Prostate gland (tissue), 2 donors: ENCODE measurements at places on chromosomes 4 and X. TPM values are rescaled to one million over a fixed set of nuclear protein-coding genes. Genes with fewer than 3 reads are reported as not detected.
A peak's percentile ranks its signal among the peaks of the same experiment; 100 is the strongest.

DNA sequence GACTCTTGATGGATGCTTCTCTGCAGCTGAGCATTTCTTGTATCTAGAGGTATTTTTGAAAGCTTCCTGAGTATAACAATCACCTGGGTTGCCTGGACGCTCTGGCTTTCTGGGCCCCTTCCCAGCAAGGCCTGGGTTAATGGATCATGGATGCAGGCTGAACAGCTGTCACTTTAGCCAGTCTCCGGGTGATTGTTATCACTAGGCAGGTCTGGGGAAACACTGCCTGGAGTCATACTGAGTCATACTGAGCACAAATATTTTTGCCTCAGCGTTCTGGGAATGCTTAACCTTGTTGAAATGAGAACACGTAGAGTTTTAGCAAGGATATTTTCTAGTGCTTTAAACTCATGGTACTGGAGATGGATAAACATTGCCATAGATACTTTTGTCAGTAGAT is 102.6 kb downstream of the PHEX start:
- no peaks in the 10 kb centered on the region for H3K27me3 ChIP-seq
- no peak overlapping the region for H3K4me3 ChIP-seq
- H3K27ac ChIP-seq: no peak overlapping the region
- peak; percentile 11 for DNase-seq
- H3K4me1 ChIP-seq: no peaks in the 10 kb centered on the region
- H3K36me3 ChIP-seq: no peaks in the 10 kb centered on the region

GRCh38 chr4:121707344-121707743 is 10.6 kb upstream of the ANXA5 start:
- DNase-seq: no peak
- no peaks in the 10 kb centered on the region for H3K36me3 ChIP-seq
- H3K4me3 ChIP-seq: no peak overlapping the region
- no peaks in the 10 kb centered on the region for H3K4me1 ChIP-seq

DNA sequence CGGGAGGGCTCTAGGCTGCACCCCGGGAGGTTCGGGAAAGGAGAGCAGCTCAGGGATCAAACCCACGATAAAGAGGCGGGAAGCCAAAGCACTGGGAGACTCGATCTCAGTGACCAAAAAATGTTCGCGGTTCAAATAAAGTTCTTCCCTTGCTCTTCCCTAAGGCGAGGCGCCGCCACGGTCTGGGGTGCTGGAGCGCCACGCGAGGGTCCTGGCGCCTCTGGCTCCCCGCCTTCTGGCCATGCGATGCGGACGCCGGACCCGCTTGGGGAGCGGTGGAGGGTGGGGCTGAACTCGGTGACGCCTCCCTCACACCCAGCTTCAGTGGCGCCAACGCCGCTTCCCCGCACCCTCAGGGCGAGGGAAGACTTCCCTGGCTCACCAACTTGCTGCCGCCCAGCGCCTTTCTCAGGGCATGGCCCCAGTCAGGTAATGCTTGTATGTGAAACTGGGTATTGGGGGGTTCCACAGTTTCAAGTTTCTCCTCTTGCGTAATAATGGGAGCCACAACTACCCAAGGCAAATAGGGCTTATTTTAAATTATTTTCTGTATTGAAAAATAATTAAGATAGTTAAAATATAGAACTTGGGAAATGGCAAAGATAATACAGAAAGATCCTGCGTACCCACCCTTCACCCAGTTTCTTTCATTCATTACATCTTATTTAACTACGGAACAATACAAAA is at the start of gene QRFPR:
TSS of gene QRFPR (minus strand) at position 243 of the 687 bp plus-strand sequence. CDS start 371 bp downstream, outside the sequence.
- H3K36me3 ChIP-seq: no peaks in the 10 kb centered on the region
- no peak for DNase-seq
- H3K4me3 ChIP-seq: no peak within 1 kb of the TSS

GRCh38 chr4:60400593-60400992 is 799.5 kb upstream of the ADGRL3 start:
- H3K4me3 ChIP-seq: no peak overlapping the region
- no peaks in the 10 kb centered on the region for H3K4me1 ChIP-seq
- no peaks in the 10 kb centered on the region for H3K27me3 ChIP-seq
- no peak for DNase-seq

GRCh38 chr4:139857021-139857420 is 191.4 kb downstream of the MGST2 start:
- no peaks in the 10 kb centered on the region for H3K36me3 ChIP-seq
- H3K4me3 ChIP-seq: no peak overlapping the region
- DNase-seq: peak; percentile 41
- H3K27ac ChIP-seq: no peak overlapping the region
- H3K27me3 ChIP-seq: no peaks in the 10 kb centered on the region

- DNase-seq: no peak
- H3K27ac ChIP-seq: peak overlapping the region; percentile 58
- no peaks in the 10 kb centered on the region for H3K36me3 ChIP-seq
These were observed 756 bp downstream of the PABPC5 start for GRCh38 chrX:91435395-91435794.

GRCh38 chr4:73751166-73751565 is 10.8 kb downstream of the CXCL8 start:
- no peaks in the 10 kb centered on the region for H3K27me3 ChIP-seq
- H3K36me3 ChIP-seq: no peaks in the 10 kb centered on the region
- H3K4me1 ChIP-seq: no peaks in the 10 kb centered on the region
- no peak for DNase-seq
- no peak overlapping the region for H3K4me3 ChIP-seq

- no peaks in the 10 kb centered on the region for H3K27me3 ChIP-seq
- H3K4me1 ChIP-seq: no peaks in the 10 kb centered on the region
- H3K27ac ChIP-seq: no peak overlapping the region
- peak; percentile 23 for DNase-seq
These were observed 33.7 kb upstream of the FGF13 start for GRCh38 chrX:138745196-138745595.

DNA sequence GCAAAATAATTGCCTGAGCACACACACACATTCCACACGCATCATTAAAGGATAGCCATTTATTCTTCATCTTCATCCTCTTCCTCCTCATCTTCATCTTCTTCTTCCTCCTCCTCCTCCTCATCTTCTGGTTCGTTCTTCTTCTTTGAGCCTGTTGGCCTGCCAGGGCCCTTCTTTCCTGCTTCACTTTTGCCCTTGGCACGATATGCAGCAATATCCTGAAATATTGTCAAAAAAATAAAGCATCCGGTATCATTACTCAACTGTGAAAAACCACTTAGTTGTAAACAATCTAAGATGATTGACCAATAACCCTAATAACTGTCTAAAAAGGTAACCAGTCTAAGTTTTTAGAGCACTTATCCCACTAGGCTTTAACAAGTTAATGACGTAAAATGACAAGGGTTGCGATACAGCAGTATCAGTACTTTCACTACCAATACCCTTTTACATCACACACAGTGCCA is 2.1 kb downstream of the HMGB2 start:
- H3K27ac ChIP-seq: no peak overlapping the region
- H3K27me3 ChIP-seq: no peaks in the 10 kb centered on the region
- DNase-seq: no peak
- H3K36me3 ChIP-seq: no peaks in the 10 kb centered on the region

GRCh38 chr4:149062997-149063396 is 620.8 kb upstream of the NR3C2 start:
- no peaks in the 10 kb centered on the region for H3K27me3 ChIP-seq
- DNase-seq: no peak
- H3K27ac ChIP-seq: no peak overlapping the region
- H3K36me3 ChIP-seq: no peaks in the 10 kb centered on the region

DNA sequence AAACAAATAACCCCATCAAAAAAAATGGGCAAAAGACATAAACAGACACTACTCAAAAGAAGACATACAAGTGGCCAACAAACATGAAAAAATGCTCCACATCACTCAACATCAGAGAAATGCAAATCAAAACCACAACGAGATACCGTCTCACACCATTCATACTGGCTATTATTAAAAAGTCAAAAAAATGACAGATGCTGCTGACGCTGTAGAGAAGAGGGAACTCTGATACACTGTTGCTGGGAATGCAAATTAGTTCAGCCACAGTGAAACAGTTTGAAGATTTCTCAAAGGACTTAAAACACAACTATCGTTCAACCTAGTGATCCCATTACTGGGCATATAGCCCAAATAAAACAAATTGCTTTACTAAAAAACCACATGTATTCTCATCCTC is 671.2 kb upstream of the FTHL17 start:
- no peaks in the 10 kb centered on the region for H3K36me3 ChIP-seq
- no peaks in the 10 kb centered on the region for H3K4me1 ChIP-seq
- H3K4me3 ChIP-seq: no peak overlapping the region
- H3K27me3 ChIP-seq: no peaks in the 10 kb centered on the region
- DNase-seq: no peak

DNA sequence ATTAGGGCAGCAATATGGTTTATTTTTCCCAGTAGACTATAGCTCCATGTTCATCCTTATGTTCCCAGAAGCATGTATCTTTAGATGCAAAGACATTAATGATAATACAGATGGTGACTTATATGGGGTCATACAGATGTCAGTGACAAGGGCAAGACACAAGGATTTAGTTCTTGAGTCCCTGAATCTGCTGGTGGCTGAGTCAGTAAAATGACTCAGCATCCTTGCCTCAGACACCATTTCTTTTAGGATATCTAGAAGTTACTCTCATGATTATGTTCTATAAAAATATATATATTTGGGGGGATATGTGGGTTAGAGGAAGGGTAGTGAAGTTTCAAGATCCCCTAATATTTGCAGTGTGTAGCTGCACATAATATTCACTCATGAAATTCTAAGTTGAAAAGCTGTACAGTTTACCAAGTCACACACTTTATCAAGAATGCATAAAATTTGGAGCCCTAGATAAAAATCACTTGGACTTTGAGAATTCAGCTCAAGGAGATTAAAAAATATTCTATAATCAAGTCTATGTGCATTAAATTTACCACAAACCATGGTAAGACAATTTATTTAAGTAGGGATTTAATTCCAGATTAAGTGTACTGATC is 101.9 kb downstream of the LNX1 start:
- H3K36me3 ChIP-seq: no peaks in the 10 kb centered on the region
- no peak for DNase-seq
- H3K27ac ChIP-seq: no peak overlapping the region

DNA sequence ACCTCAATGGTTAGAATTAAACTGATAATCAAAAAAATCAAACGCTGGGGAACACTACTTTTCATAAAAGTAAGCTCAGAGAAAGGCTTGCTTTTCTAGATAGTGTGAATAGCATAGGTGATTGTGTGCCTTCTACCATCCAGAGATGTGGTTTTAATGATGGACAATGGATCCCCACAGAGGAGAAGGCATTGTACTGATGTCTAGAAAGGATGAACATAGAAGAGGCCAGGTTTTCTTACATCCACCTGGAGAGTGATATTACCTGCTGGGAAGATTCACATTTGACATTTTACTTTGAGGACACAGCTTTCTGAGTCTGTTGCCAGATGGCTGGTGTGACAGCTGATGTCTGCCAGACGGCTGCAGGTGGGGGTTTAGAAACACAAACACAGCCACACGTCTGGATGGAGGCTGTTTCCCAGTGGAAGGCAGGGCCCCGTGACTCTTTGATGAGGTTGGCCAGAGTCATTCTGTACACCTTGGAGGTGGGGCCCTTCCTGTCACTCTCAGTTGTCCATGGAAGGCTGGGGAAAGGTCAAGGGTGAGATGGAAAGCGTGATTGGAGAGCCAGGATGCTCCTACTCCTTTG is 114.4 kb downstream of the PSAPL1 start:
- no peak for DNase-seq
- no peaks in the 10 kb centered on the region for H3K36me3 ChIP-seq
- no peak overlapping the region for H3K4me3 ChIP-seq
- no peaks in the 10 kb centered on the region for H3K4me1 ChIP-seq
- H3K27me3 ChIP-seq: no peaks in the 10 kb centered on the region

- no peaks in the 10 kb centered on the region for H3K27me3 ChIP-seq
- DNase-seq: no peak
- H3K36me3 ChIP-seq: no peaks in the 10 kb centered on the region
- no peak overlapping the region for H3K27ac ChIP-seq
These were observed 42.2 kb downstream of the TBCK start for GRCh38 chr4:106273831-106274230.

DNA sequence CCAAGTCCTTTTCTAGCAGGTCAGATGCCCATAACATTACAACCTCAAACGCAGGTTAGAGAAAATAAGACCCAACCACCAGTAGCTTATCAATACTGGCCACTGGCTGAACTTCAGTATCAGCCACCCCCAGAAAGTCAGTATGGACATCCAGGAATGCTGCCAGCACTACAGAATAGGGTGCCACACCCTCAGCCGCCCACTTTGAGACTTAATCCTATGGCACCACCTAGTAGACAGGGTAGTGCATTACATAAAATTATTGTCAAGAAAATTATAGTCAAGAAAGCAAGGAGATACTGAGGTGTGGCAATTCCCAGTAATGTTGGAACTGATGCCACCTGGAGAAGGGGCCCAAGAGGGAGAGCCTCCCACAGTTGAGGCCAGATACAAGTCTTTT is 19.9 kb upstream of the TRIM61 start:
- no peaks in the 10 kb centered on the region for H3K4me1 ChIP-seq
- H3K27me3 ChIP-seq: no peaks in the 10 kb centered on the region
- H3K36me3 ChIP-seq: no peaks in the 10 kb centered on the region

DNA sequence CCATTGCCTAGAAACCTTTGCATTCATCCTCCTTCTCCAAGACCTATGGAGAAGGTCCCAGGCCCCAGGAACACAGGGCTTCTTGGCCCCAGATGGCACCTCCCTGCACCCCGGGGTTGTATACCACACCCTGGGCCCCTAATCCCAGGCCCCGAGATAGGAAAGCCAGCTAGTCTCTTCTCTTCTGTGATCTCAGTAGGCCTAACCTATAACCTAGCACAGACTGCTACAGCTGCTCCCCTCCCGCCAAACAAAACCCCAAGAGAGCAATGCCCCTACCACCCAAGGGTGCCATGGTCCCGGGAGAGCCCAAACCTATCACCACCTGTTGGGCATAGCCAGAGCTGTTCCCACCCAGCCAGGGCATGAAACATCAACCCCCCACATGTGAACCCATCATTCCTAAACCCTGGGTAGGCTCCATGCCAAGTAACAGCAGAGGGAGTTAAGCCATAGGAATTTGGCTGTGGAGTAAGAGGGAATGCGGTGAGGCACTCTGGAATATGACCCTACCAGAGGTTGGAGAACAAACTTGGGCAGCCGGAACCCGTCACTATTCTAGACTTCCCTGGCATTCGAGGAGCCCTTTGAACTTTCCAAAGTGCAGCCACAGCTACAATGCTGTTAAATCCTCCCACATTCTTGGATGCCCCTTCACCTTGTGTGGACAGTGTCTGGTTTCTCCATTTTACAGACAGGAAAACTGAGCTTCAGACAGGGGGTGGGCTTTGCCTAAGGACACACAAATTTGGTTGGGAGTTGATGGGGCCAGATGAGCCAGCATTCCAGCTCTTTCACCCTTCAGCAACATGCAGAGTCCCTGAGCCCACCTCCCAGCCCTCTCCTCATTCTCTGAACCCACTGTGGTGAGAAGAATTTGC is 10.9 kb upstream of the SASH3 start:
- no peak overlapping the region for H3K27ac ChIP-seq
- H3K36me3 ChIP-seq: no peaks in the 10 kb centered on the region
- H3K27me3 ChIP-seq: no peaks in the 10 kb centered on the region
- no peak overlapping the region for H3K4me3 ChIP-seq
- no peaks in the 10 kb centered on the region for H3K4me1 ChIP-seq

GRCh38 chrX:132181364-132181763 is 37.9 kb downstream of the RAP2C start:
- no peak overlapping the region for H3K27ac ChIP-seq
- H3K36me3 ChIP-seq: no peaks in the 10 kb centered on the region
- no peaks in the 10 kb centered on the region for H3K27me3 ChIP-seq

- H3K4me1 ChIP-seq: no peaks in the 10 kb centered on the region
- H3K27me3 ChIP-seq: no peaks in the 10 kb centered on the region
- no peaks in the 10 kb centered on the region for H3K36me3 ChIP-seq
These were observed 194.6 kb downstream of the MAML3 start for GRCh38 chr4:139959396-139959795.

Gene AKAP14
- total RNA-seq: 1.4 TPM

Gene PCDH7
- total RNA-seq: 49.4 TPM

Gene FMR1NB
- total RNA-seq: not detected

Gene FGF2
- total RNA-seq: 4.4 TPM

Gene RRH
- 0.74 TPM for total RNA-seq

Gene CT45A10
- not detected for total RNA-seq

Gene MAGED4
- total RNA-seq: 7.9 TPM

Gene SASH3
- total RNA-seq: 2.2 TPM

Gene FAT4
- 10.3 TPM for total RNA-seq
